ENCODE measurements at places on chromosomes 5 and 9.

DNA sequence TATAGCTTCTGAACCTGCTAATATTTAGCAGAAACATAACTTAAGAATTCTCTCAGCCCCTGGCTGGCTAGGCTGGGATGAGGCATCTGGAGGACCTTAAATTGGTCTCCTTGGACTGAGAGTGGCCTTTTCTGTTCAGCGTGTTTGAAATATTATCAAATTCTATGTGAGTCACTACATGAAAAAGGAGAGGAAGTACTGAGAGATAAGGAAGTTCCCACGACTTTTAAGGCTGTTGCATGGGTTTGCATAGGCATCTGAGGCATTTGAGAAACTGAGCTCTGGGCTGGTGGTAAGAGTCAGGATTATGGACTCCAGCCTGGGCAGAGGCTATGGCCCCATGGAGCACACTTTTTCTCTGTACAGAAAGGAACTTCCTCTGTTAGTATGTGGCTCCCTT is 816.2 kb upstream of the GRAMD2B start:
- DNase-seq, result no peak

GRCh38 chr9:99073347-99073746 is 31.6 kb upstream of the TGFBR1 start:
- DNase-seq, result no peak

DNA sequence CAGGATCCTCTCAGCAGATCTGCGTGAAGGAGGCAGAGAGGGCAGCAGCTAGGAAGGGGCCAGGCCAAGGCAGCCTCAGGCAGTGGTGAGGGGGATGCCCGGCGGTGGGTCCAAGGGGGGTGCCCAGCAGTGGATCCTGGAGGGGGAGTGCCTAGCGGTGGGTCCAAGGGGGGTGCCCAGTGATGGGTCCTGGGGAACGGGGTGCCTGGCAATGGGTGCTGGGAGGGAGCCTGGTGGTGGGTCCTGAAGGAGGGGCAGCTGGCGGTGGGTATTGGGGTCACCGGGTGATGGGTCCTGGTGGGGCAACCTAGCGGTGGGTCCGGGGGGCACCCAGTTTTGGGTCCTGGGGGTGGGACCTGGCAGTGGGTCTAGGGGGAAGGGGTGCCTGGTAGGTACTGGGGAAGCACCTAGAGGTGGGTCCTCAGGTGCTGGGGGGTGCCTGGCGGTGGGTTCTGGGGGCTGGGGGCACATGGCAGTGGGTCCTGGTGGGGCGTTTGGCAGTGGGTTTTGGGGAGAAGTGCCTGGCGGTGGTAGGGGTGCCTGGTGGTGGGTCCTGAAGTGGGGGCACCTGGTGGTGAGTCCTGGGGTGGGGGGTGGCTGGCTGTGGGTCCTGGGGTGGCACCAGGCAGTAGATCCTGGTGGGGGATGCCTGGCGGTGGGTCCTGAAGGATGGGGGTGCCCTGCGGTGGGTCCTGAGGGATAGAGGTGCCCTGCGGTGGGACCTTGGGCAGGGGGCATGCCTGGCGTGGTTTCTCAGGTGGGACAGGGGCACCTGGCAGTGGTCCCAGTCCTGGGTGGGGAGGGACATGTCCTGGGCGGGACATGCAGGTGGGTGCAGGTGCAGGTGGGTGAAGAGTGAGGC is 1.9 kb downstream of the LRRC14B start:
- DNase-seq, result no peak

- DNase-seq, result no peak
Measured at GRCh38 chr5:5062525-5063302, 77.4 kb upstream of the ADAMTS16 start.

DNA sequence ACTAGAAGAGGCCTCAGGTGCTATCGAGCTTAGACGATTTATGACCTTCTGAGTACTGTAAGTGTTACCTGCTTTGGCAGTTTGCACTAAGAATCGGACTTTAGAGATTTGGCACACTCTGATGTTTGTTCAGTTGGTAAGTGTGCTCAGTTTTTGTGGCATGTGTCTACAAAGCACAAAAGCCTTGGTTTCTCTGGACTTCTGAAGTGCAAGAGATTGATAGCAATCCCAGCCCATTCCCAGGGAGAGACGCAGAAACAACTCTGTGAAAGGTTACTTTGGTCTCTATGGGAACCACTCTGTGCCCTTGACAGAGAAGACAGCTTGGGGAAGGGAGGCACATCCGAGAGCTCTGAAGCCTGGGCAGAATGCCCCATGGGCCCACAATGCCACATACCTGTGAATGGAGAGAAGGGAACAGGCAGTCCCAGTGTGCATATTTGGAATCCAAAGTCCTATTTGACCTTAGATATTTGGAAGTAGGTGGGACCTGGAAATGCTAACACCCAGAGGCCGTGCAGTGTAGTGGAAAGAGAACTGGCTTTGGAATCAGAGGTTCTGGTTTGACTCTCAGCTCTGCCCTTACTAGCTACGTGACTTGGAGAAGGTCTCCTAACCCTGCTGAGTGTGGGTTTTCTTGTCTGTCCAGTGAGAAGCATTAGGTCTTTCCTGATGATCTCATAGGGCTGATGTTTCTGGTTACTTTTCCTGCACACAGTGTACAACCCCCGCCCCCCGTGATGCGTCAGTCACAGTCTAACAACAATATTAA is 194.3 kb upstream of the VLDLR start:
- no peak for DNase-seq

GRCh38 chr5:3217771-3218495 is 377.7 kb upstream of the IRX1 start:
- DNase-seq, result no peak

GRCh38 chr9:118395415-118395814 is 691.2 kb downstream of the TLR4 start:
- no peak for DNase-seq

DNA sequence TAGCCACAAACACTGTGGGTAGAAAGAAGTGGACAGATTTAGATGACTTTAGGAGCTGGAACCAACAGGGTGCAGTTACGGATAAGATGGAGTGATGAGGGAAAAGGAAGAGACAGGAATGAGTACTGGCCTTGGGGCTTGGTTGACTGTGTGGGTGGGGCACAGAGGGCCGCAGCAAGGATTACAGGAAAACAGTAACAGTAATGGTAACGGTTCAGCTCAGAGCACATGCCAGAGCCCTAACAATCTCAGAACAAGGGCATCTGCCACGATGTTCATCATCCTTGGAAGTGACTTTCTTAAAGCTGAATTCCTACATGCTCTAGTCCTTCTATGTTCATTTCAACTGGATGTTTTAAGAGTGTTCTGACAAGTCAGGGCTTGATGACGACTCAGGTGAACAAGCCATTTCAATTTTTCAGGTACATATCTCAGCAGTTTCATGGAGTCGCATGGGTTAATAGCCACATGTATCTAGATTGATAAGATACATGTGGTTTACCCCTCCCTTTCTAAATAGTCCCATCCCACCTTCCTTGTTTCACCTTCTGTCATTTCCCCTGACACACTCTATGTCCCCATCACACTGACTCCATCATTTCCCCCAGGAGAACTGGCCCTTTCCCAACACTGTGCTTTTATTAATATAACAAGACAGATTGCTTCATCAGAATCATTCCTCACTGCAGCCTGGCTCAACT is 65.0 kb downstream of the CEMIP2 start:
- no peak for DNase-seq

- DNase-seq, result no peak
Measured at GRCh38 chr9:84151640-84152039, 171.0 kb downstream of the RMI1 start.

DNA sequence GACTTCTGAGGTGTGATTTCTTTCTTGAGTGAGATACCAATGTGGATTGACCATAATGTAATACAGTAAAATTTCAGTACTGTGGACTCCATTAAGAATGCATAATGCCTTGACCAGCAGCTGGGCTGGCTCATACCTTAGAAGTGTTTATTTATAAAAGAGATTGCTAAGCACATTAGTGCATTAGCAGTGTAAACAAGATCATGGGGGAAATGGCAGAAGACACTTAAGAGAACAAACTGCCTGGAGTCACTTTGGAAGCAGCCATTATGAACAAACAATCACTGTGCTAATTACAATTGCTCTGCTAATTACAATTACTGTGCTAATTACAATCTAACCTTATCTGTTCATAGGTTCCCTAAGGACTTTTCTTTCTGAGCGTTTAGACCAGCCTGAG is 104.2 kb downstream of the TRIM32 start:
- DNase-seq, result no peak

DNA sequence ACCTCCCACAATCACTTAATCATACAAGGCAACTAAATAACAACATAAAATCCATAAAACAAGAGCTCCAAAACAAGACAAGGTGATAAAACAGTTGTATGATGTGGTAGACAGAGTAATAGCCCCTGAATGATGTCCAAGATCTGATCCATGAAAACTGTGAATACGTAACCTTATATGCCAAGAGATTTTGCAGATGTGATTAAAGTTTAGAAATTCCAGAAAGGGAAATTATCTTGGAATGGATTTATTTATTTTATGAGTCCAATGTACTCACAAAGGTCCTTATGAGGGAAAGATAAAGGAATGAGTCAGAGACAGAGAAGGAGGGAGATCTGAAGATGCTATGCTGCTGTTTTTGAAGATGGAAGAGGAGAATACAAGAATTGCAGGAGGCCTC is 1775.7 kb upstream of the C9orf72 start:
- DNase-seq, result no peak

DNA sequence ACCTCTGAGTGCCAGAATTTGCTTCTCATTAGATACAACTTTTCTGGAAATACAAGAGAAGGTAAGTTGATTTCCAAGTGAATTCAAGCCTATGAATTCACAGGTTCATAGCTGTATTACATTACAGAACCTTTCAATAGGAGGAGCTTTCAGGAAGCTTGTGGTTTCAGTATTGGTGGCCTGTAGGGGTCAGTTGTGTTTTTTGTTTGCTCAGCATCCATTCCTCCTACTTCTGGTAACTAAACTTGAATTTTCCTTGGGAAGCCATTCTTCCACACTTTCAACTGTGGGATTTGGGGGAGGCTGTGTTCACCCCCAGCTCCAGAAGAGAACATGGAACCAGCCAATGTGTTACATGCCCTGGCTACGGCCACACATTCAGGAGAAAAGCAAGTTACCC is 5.6 kb upstream of the CYSTM1 start:
- no peak for DNase-seq

GRCh38 chr9:82991671-82992070 is 71.3 kb downstream of the RASEF start:
- no peak for DNase-seq

DNA sequence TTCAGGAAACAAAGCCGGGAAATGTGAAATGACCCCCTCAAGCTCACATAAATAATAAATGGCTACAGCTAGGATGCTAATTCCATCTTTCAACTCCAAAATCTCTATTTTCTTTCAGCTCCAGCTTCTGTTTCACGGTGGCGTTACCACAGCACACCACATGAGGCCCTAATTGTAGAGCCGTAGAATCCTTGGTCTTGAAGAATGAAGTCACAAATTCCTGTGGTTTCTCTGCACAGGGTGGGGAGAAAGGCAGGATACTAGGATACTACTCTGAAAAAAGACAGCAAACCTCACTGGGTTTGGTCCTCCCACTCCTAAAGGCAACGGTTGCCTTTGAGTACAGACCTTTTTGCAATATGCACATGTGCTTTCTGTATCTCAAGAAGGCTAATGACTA is 13.9 kb upstream of the RARS1 start:
- DNase-seq, result no peak

- no peak for DNase-seq
Measured at GRCh38 chr9:126428534-126429175, 102.0 kb downstream of the MVB12B start.

DNA sequence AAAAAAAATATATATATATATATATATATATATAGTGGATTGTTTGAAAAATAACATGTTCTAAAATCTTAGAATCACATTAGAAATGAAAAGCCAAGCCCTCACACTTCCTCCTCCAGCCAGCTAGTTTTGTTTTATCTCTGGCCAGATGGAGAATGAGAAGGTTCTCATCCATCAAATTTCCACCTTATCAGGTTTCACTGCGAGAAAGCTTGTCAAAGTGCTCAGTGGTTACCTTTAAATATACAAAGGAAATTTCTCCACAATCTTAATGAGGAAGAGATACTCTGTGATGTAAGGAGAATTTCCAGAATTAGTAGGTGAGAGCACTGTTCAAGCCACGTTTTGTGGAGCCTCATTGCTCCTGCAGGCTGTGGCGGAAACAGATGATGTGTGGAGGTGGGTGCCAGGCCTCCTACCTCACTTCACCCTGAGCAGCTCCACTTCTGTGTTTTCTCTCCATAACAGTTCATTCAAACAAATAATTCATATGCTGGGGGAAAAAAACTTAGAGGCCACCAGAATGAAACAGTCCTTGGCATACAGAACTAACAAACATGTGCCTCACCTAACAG is 71.9 kb downstream of the CDK5RAP2 start:
- DNase-seq, result no peak

GRCh38 chr5:23411200-23411599 is 96.2 kb upstream of the PRDM9 start:
- no peak for DNase-seq

GRCh38 chr9:129584136-129584535 is 36.8 kb downstream of the C9orf50 start:
- no peak for DNase-seq

- DNase-seq, result no peak
Measured at GRCh38 chr5:136202469-136203205, 9.7 kb upstream of the SMIM32 start.

- no peak for DNase-seq
Measured at GRCh38 chr9:87662808-87663528, 63.0 kb upstream of the CTSL start.

DNA sequence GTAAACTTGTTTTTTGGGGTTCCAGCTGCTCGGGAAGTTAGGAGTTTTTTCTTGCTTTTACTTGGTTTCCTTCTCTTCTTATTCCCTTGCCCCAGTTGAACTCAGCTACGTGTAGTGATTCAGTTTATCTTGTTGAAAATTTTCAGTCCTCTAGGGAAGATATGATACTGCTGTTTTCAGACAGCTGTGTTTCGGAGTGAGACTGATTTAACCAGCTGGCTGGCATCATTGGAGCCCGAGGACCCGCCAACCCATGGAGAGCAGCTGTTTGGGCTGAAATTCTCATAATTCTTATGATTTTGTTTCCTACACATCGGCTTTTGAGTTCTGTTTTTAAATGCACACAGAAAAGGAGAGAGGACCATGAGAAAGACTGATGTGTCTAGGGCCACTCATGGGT is 271.5 kb downstream of the NR3C1 start:
- DNase-seq, result no peak

DNA sequence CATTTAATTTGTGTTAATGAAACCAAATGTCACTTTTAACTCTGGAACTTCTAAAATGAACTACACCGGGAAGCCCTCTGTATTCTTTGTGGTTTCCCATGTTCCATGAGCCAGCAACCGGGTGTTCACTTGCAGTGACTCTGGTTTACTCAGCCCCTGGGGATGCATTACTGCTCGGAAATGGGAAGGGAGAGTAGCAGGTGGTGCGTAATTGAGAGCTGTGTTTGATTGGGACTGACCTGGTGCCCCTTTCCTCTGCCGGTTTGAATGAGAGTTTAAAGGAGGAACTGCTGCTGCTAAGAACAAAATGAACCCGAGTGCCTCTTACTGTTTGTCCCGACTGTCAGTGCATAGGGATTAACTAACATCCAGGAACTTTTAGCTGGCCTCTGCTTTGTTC is 100.1 kb upstream of the DHFR start:
- DNase-seq, result no peak

DNA sequence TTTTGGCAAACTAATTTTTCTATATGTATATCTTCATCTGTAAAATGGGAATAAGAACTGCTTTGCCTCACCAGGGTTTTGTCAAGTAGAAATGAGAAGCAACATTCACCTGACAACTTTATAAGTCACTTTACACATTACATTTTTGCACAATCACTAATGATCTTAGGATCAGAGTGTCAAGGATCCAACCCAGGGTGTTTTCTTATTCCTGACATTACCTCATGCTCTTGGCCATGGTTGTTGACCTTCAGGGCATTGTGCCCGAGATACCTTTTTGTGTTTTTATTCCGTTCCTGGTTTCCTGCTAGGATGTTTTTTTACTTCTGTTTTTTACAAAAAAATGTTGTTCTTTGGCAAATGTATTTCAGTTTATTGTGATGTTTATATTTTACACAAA is 22.2 kb upstream of the RASA1 start:
- DNase-seq, result no peak
